Uterus (tissue), 4 donors: ENCODE measurements at places on chromosomes 3 and 15. TPM values are rescaled to one million over a fixed set of nuclear protein-coding genes. Genes with fewer than 3 reads are reported as not detected.

The APH1B gene
- total RNA-seq, result 35.9 TPM

DNA sequence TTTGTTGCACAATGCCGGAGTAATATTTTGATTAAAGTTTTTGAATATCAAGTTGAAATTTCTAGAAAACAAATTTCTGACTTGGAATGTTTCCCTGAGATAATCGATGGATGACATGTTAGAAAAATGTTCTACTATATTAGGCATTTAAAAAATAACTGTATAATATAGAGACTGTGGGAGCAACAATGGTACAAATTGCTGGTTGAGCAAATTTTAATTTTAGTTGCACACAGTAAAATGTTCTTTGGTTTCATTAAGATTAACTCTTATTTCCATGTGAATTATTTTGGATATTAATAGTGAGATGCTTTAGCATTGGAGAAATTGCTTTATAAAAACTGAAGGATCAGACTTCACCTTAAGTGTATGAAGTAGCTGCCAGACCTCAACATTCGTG, 9.3 kb downstream of the USP3 start:
- no peak for DNase-seq

The SH2D7 gene
- not detected for total RNA-seq

The ZNF860 gene
- total RNA-seq, result 1.9 TPM

The COL6A5 gene
- not detected for total RNA-seq

GRCh38 chr3:36784138-36784635, 19.8 kb upstream of the DCLK3 start:
- DNase-seq, result no peak

The UNC45A gene
- total RNA-seq, result 80.6 TPM

The DIS3L gene
- total RNA-seq, result 68.7 TPM

DNA sequence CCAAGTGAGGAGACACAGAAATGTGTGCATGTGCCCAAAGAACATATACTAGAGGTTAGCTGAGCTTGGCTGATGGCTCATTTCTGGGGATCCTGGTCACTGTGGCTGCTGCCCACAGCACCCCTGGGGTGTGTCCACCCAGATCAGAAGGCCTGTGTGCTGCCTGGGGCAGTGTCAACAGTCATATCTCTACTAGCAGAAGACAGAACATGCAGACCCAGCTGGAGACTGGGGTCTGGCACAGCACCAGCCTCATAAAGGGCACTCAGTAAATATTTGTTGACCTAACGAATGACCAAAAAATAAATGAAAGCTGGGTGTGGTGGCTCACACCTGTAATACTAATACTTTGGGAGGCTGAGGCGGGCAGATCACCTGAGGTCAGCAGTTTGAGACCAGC, 16.4 kb downstream of the CHRNA3 start:
- no peak for DNase-seq

The SOX14 gene
- total RNA-seq, result not detected

GRCh38 chr3:187838016-187838540, 92.8 kb upstream of the BCL6 start:
- DNase-seq, result no peak

- no peak for DNase-seq
Measured at GRCh38 chr3:175129126-175129525, 270.0 kb downstream of the NAALADL2 start.

GRCh38 chr15:79434361-79434760, 2.2 kb downstream of the MINAR1 start:
- no peak for DNase-seq

The PPM1L gene
- total RNA-seq, result 12.3 TPM

DNA sequence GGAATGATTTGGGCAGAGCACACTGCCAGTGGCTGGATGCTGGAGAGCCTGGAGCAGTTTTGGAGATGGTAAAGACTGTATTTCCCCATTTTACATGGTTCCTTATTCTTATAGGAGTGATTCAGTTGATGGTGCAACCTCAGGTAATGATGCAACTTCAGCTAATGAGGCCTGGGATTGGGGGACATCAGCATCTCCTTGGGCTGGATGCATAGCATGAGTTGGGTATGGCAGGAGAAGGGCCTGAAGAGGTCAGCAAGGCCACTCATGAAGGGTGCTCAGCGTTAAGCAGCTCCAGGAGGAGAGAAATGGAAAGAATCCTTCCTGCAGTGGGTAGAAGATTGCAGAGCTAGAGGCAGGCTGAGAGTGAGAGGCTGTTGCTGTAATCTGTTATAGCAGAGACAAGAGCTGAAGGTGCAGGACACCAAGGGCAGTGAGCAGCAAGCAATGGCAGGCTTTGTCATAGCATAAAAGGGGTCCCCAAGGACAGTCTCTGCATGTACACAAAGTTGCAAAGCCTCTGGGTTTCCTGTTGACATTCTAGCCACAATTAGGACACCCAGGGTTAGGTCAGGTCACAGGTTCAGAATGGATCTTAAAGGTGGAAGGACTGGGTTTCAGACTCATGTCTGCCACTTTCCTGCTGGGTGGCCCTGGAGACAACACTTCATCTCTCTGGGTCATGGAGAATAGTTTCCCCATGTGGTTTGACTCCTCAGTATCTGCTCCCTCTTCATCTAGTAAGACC, 29.5 kb upstream of the SNRK start:
- no peak for DNase-seq

- no peak for DNase-seq
Measured at GRCh38 chr3:30544812-30545211, 61.6 kb upstream of the TGFBR2 start.

GRCh38 chr15:81293728-81294515, 30.0 kb downstream of the STARD5 start:
- no peak for DNase-seq

The GBE1 gene
- 30.5 TPM for total RNA-seq

DNA sequence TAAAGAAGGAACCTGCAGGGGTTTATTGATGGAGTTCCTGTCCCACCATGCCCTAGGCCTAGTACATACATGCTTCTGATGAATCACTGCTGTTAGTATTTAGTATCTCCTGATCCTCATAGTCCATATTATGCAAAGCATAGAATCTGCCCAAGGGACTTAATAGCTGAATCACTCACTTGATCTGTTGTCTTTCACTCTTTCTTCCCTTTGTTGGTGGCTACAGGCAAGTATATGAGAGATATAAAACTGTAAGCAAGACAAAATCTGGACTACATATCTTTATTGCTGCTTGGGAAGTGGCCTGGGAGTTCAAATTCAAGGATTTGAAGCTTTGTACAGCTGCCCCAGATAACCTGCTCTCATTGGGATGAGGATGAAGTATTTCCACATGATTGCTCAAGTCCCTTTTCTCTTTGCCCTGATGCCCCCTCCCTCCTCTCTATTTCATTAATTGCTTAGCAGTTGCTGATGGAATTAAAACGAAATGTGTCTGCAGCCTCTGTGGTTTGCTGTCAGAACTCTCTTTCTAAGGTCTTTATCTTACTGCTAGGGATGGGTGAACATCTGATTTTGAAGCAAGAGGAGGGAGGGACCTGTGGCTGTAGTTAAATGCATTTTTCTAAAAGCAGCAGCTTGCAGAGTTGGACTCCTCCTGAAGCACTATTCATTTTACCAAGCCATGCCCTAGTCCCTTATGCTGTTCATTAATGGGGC, 114.1 kb downstream of the ZNF609 start:
- DNase-seq, result no peak

- no peak for DNase-seq
Measured at GRCh38 chr3:15651396-15651795, 49.9 kb downstream of the BTD start.

DNA sequence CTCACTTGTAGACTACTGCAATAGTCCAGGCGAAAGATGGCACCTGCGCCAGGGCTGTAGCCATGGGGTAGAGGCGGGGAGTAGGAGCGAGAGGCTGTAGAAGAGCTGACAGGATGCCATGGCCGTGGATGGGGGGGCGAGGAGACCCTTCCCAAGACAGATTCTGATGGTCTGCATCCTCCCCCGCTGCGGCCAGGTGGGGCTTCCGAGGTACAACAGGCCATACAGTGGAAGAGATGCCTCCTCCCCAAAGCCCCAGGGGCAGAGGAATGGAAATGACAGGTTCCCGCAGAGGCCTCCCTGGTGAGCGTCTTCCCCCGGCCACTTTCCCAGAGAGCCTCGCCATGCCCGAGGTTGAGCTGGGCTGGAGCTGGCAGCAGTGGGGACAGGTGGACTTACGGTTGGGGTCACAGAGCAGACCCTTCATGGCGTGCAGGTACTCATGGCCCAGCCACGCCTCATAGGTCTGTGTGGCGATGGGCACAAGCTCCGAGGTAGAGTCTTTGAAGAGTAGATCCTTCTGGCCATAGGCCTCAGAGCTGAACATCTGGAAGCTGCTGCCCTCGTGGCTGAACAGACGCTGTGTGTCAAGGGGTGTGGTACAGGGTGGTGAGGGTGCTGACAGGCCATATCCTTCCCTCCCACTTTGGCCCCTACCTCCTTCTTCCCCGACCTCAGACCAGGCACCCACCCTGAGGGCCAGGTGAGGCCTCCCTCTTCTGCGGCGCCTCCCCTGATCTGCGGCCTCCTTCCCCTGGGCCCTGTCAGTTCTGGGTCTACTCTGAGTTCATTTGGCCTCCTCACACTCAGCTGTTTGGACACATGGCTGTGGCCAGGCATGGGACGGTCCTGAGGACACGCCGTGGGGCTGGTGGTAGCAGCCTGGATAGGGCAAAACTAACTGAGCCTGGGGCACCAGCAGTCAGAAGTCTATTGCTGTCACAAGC, 13.6 kb downstream of the MELTF start:
- no peak for DNase-seq

The LAMB2 gene
- total RNA-seq, result 604 TPM

DNA sequence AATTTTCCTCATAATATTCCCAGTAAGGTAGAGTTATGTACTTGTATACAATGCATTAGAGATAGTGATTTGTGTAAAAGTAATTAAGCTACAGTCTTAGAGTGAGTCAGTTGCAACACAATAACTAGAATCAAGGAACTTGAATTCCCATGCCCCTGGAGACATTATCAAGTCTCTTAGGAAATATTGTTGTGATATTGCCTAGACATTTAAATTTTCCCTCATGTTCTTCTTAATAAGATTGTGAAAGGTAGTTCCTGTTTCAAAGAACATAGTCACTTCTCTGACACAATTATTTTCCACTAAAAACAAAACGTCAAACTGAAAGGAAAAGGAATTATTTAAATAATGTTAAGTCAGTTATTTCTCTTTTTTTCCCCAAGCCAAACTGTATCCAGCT, 13.0 kb upstream of the ATP1B3 start:
- no peak for DNase-seq

The UPK1B gene
- total RNA-seq, result 0.30 TPM
